ENCODE measurements at places on chromosomes 1 and 21. TPM values are rescaled to one million over a fixed set of nuclear protein-coding genes. Genes with fewer than 3 reads are reported as not detected.

TLR5 gene
- total RNA-seq = not detected

CFAP107 gene
- not detected for total RNA-seq

ATP1B1 gene
- total RNA-seq = 45.5 TPM

CSMD2 gene
- total RNA-seq = not detected

PER3 gene
- total RNA-seq = 8.5 TPM

FCRL1 gene
- total RNA-seq = not detected

MAGI3 gene
- 7.0 TPM for total RNA-seq

S100A16 gene
- 143 TPM for total RNA-seq

NTNG1 gene
- total RNA-seq = not detected

DNA sequence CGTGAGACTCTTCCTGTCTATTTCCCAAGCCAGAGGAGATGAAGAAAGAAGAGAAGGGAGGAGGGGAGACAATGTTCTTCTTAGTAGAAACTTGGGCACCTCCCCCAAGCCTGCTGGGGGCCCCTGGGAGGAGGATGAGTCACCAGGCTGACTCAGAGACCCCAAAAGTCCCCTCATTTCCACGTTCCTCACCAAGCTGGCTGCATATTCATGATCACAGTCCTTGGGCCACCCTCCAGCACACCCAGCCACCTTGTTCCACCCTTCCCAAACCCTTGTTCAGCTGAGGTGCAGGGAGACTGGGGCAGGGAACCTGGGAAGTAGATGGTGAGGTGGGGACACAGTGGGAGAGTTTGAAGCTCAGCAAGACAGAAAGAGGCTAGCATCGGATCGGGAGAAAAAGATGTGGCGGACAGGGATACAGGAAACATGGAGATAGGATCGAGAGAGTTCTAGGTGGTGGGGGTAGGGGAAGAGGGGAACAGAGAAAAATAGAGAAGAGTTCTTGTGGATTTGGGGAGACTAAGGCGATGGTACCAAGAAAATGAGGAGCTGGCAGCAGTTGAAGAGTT, 712 bp downstream of the RAB13 start:
- H3K4me3 ChIP-seq = peak overlapping the region; percentile 99
- no peak for DNase-seq
- H3K36me3 ChIP-seq = peaks cover 9% of the 10 kb centered on the region
- peak overlapping the region; percentile 98 for H3K27ac ChIP-seq

DNA sequence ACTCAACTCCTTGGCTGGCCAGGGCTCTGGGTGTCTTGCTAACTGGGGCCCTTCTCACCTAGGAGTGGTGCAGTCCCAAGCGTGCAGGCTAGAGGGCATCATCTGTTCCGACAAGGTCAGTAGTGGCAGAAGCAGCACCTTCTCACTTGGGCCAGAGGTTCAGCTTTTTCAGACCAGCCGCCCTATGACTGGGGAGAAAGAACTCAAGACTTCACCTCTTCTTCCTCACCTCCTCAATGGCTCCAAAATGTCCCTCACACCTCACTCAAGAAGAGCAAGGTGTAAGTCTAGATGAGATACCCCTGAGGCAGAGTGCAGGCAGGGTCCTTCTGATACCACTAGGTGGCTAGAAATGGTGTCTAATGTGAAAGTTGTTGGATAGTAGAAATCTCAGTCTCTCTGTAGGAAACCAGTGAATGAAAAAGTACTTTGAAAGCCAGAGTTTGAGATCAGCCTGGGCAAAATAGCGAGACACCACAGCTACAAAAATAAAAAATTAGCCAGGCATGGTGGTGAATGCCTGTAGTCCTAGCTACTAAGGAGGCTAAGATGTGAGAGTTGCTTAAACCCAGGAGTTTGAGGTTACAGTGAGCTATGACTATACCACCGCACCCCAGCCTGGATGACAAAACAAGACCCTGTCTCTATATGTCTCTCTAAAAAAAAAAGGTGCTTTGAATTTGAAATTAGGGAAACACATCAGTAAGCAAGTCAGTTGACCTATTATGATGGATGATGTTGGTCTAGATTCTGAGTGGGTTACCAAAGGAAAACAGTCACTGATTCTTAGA, 8.6 kb upstream of the IL20 start:
- peaks cover 26% of the 10 kb centered on the region for H3K27me3 ChIP-seq
- no peaks in the 10 kb centered on the region for H3K4me1 ChIP-seq
- H3K27ac ChIP-seq = no peak overlapping the region
- no peak for DNase-seq
- H3K36me3 ChIP-seq = no peaks in the 10 kb centered on the region

DNA sequence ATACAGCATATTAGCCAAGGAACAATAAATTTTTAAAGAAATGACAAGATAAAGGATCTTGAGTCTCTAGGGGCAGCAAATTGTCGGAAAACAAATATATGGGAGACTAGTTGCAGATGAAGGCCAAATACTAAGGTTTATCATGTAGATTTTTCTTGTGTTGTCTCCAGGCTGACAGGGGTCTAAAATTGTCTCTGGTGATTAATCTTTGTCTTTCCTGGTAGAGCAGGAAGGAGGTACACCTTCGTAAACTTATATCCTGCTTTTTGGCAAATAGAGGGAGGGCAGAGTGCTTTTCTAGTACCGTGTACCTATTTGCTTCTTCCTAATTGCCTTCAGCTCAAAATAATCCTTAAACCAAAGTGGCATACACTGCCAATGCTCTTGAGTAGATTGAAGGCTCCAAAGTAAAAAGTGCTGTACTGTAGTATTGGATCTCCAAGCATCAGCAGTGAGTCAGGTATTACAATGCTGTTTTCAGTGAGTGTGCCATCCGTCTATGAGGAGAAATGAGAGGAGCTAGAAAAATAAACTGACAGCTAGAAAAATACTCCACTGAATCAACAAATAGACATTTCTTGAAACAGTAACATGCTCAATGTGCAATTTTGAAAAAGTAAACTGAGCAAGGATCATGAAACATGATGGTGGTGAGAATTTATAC, 1.8 kb upstream of the LEPR start:
- no peak for DNase-seq
- H3K36me3 ChIP-seq = peaks cover 9% of the 10 kb centered on the region
- peaks cover 28% of the 10 kb centered on the region for H3K4me1 ChIP-seq

- peaks cover 33% of the 10 kb centered on the region for H3K4me1 ChIP-seq
- H3K27ac ChIP-seq = peak overlapping the region; percentile 20
- no peak for DNase-seq
- H3K4me3 ChIP-seq = no peak overlapping the region
- H3K36me3 ChIP-seq = peaks cover 24% of the 10 kb centered on the region
Measured at GRCh38 chr1:218425647-218426342, 80.7 kb downstream of the TGFB2 start.

DNA sequence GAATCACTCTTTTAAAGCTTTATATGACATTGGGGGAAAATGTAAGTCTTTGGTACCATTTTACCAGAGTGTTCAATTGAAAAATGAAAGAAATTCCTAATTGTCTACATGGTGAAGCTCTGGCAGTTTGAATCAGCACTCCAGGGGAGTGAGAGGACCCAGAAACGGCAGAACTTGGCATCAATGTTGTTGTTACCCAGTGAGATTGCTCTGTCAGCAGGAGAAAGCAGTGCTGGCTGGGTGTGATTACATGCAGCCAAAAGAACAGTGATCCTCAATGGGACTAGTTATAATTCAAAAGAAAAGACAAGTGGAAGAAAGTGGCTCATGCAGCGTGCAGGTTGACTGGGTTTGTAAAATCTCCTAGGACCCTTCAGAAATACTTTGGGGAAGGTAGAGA, 206.4 kb downstream of the PTPRC start:
- H3K4me3 ChIP-seq = no peak overlapping the region
- DNase-seq = no peak
- H3K36me3 ChIP-seq = peaks cover 51% of the 10 kb centered on the region
- H3K4me1 ChIP-seq = peaks cover 20% of the 10 kb centered on the region
- H3K27ac ChIP-seq = no peak overlapping the region

- peaks cover 17% of the 10 kb centered on the region for H3K4me1 ChIP-seq
- DNase-seq = no peak
- peaks cover 47% of the 10 kb centered on the region for H3K36me3 ChIP-seq
- no peaks in the 10 kb centered on the region for H3K27me3 ChIP-seq
Measured at GRCh38 chr1:66671455-66671854, 80.8 kb upstream of the DYNLT5 start.

GRCh38 chr21:20613654-20614053, 384.6 kb upstream of the NCAM2 start:
- H3K4me3 ChIP-seq = no peak overlapping the region
- no peaks in the 10 kb centered on the region for H3K36me3 ChIP-seq
- no peak for DNase-seq
- H3K27me3 ChIP-seq = peaks cover 3% of the 10 kb centered on the region
- no peak overlapping the region for H3K27ac ChIP-seq

- peak; percentile 87 for DNase-seq
- H3K4me3 ChIP-seq = peak overlapping the region; percentile 85
- H3K36me3 ChIP-seq = peaks cover 8% of the 10 kb centered on the region
- H3K27ac ChIP-seq = peak overlapping the region; percentile 74
Measured at GRCh38 chr1:201648066-201648906, 109.4 kb downstream of the NAV1 start.

- no peak for DNase-seq
- peak overlapping the region; percentile 47 for H3K27ac ChIP-seq
- H3K36me3 ChIP-seq = no peaks in the 10 kb centered on the region
- H3K27me3 ChIP-seq = no peaks in the 10 kb centered on the region
- H3K4me3 ChIP-seq = no peak overlapping the region
Measured at GRCh38 chr1:190175320-190175719, 302.3 kb downstream of the BRINP3 start.

DNA sequence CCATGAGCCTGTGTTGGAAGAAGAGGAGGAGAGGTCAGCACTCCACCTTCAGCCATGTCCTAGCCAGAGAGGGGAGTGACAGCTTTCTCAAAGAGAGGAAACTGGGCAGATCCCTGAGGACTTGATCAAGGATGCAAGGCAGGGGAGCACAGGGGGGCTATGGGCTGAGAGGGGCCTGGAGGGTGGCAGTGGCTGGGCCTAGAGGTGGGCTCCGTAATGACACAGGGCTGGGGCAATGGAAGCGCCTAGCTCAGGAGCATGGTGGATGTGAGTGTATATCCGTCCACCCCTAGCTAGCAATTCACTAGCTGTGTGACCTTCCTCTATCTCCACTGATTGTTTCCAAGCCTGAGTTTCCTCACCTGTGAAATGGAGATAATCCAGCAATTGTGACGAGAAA, 32.6 kb downstream of the NEK2 start:
- no peaks in the 10 kb centered on the region for H3K36me3 ChIP-seq
- H3K4me1 ChIP-seq = peaks cover 52% of the 10 kb centered on the region
- DNase-seq = peak; percentile 62
- no peak overlapping the region for H3K27ac ChIP-seq
- H3K27me3 ChIP-seq = no peaks in the 10 kb centered on the region

- H3K27me3 ChIP-seq = peaks cover 2% of the 10 kb centered on the region
- no peak for DNase-seq
- peaks cover 25% of the 10 kb centered on the region for H3K4me1 ChIP-seq
- H3K4me3 ChIP-seq = peak overlapping the region; percentile 14
- no peak overlapping the region for H3K27ac ChIP-seq
Measured at GRCh38 chr1:40532844-40533424, 1.5 kb downstream of the ZNF684 start.

DNA sequence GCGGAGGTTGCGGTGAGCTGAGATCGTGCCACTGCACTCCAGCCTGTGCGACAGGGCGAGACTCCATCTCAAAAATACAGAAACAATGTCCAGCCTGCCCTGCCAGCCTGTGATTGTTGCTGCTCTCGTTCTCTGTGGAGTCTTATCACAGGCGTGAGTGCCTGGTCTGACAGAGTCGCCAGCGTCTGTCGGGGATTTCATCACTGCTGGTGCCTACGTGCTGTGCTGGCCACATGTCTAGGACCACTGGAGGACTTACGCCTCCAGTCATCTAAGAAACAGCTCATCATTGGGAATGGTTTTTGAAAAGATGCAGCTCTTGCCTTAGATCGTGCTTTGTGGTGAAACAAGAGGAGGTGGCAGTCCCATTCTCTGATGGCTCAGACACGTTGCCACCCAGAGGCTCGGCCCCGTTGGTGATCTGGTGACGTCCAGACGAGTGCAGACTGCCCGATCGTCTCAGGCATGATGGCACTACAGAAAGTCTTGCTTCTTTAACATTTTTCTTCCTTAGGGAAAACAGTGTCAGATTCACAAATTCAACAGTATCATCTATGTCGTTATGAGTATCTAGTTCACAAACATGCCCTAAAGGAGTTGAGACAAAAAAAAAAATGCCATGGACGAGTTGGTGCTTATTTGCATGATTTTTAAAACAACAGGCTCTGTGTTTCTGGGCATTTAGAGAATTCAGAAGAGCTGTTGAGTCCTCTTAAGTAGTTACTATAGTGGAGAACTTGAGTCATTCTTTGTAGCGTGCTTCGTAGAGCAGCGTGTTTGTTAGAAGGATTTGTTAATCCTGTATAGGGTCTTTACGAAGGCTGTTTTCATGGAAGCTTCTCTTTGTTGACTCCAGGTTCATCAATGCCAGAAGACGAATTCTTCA, 47.5 kb downstream of the CBS start:
- peaks cover 15% of the 10 kb centered on the region for H3K36me3 ChIP-seq
- no peak overlapping the region for H3K4me3 ChIP-seq
- H3K27me3 ChIP-seq = no peaks in the 10 kb centered on the region
- no peak overlapping the region for H3K27ac ChIP-seq
- no peak for DNase-seq

DNA sequence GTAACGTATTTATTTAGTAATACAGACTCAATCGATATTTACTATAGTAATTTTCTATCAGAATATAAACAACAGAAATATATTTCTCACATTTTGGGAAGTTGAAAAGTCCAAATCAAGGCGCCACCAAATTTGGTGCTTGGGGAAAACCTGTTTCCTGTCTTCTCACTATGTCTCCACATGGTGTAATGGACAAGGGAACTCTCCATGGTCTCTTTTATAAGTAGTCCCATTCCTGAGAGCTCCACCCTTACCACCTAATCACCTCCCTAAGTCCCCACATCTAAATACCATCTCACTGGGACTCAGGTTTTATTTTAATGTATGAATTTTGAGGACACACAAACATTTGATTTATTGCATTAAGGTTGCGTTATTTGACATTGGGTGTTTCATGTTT, 848.0 kb downstream of the LTN1 start:
- H3K4me3 ChIP-seq = no peak overlapping the region
- no peak for DNase-seq
- no peak overlapping the region for H3K27ac ChIP-seq
- H3K4me1 ChIP-seq = peaks cover 9% of the 10 kb centered on the region
- H3K36me3 ChIP-seq = no peaks in the 10 kb centered on the region

Measured in osteocyte (in vitro differentiated cells).